ENCODE measurements at places on chromosomes 6 and 20.
A peak's percentile ranks its signal among the peaks of the same experiment; 100 is the strongest.

- DNase-seq = no peak
These were observed 122.8 kb upstream of the B3GAT2 start for GRCh38 chr6:71079677-71080076.

- DNase-seq = no peak
These were observed 890.3 kb downstream of the C6orf118 start for GRCh38 chr6:164419099-164419498.

DNA sequence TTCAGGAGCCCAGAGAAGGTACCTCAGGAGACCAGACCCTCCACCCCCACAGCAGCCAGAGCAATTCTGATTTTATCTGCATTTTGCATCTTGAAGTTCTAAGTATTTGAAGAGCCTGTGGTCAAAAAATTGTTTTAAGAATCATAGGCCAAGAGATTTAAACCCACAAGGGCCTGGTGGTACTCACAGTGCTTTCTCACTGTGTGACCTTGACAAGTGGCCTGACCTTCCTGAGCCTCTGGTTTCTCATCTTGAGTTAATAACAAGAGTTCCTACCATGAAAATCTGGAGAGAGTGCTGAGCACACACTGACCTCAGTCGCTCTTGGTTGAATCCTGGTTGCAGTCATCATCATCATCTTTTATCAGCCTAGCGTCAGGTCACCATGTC, 45.4 kb upstream of the ID1 start:
- no peak for DNase-seq

DNA sequence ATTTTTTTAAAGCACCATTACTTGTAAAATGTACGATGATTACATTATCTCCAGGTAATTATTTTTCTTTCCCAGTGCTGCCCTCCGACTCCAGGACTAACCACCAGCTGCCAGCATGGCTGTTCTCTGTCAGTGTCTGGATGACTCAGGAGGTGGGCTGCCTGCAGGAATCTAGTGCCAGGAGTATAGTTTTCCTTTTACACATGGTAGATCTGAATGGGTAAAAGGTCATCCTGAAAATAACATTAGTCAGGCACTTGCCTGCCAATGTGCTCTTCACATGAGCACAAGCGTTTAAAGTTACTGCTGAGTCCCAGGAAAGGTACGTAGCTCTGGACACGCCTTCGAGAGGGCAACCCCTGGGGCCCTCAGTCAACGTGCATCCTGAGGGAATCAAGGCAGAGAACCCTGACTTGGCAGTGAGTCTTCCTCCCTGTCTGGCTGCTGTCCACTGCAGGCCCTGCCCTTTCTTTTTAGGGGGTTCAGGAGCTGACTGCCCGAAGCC, 2.4 kb downstream of the DYNLT1 start:
- DNase-seq = peak; percentile 17

GRCh38 chr6:22878324-22878701, 308.9 kb downstream of the HDGFL1 start:
- DNase-seq = no peak

DNA sequence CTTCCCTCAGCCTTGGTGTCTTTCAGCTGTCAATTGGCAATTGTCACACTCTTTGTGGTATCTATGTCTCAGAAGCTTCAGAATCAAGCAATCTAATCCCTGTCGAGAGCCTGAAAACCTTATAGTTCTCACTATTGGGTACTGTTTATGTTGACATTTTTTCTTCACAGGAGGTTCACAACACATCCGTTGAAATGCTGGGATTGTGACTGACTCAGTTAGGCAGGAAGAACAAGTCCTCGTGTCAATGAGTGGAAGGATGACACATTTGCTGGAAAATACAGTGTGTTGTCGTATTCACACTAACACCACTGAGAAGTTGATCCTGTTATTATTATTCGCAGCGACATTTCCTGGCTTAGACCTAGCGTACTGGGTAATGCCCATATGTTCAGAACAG, 163.9 kb upstream of the CITED2 start:
- DNase-seq = no peak

GRCh38 chr6:37704923-37705238, 7.2 kb upstream of the MDGA1 start:
- DNase-seq = no peak

- no peak for DNase-seq
These were observed 809.5 kb upstream of the FLRT3 start for GRCh38 chr20:15146948-15147347.

- no peak for DNase-seq
These were observed 571 bp upstream of the EEF1A2 start for GRCh38 chr20:63499338-63499969.

DNA sequence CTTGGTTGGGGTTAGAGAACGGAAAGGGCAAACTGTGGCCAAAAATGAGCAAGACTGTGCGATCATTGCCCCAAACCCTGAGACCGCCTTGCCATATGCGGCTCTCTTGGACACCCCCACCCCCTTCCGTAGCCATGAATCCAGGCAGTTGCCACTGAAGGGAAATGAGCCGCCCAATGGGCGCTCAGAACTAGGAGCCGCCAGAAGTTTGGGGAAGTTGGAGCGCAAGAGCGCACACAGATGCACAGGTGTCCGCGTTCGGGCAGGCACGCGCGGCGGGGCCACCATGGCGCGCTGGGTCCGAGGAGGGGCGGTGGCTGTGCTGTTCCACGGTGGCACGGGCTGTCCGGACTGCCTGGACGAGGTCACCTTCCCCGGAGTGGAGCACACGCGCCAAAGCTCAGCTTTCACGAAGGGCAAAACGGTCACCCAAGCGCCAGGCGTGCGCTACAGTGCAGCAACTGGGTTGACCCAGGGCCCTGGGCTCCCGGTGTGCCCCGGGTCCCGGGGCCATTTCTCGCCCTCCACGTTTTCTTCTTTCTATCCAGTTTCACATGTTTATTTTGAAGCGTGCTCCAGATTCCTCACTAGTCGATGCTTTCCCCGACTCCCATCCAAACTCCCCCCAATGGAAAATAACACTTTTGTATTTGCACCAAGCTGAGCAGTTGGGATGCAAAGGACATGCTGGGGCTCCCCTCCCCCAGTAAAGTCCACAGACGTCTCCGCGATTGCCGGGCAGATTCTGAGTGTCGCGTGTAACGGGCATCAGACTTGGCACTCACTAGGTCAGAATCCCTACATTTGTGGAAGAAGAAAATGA, 906 bp upstream of the PDE10A start:
- no peak for DNase-seq

- no peak for DNase-seq
These were observed 470.7 kb downstream of the HTR1B start for GRCh38 chr6:76992553-76992952.

GRCh38 chr6:138307816-138308730, 69.6 kb upstream of the SMIM28 start:
- DNase-seq = no peak

GRCh38 chr6:21360336-21360735, 233.2 kb upstream of the SOX4 start:
- no peak for DNase-seq

- no peak for DNase-seq
These were observed 90.4 kb upstream of the TMEM30A start for GRCh38 chr6:75374961-75375400.

DNA sequence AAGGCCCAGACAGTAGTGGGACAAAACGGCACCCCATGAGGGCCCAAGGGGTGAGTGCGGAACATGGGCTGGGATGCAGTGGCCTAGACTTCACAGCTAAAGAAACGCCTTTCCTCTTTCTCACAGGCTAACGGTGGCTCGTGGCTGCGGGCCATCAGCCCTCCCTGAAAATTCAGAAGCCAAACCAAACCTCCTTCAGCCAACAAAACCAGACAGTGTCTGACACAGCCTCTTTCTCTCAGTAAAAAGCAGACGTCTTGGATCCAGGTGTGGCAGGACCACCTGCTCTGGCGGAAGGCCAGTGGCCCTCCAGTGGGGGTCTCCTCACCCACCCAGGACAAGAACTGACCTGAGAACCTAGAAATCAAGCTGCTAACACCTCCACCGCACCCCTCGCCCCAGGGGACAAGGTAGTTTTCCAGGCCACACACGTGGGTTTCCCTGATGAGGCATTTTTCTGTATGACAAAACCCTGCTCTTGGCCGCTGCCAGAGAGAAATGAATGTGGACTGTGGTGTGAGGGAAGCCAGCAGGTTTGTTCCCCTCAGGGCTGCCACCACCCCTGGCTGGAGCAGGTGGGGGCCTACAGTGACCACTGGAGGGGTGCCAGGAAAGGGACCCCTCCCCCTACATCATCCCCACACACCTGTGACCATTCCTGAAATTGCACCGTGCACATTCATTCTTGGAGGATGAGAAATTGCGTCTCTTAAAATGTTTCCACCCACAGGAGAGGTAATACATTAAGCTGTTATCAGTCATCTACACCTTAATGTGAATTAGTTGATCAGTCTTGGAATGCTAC, 76.8 kb upstream of the PIM1 start:
- no peak for DNase-seq

DNA sequence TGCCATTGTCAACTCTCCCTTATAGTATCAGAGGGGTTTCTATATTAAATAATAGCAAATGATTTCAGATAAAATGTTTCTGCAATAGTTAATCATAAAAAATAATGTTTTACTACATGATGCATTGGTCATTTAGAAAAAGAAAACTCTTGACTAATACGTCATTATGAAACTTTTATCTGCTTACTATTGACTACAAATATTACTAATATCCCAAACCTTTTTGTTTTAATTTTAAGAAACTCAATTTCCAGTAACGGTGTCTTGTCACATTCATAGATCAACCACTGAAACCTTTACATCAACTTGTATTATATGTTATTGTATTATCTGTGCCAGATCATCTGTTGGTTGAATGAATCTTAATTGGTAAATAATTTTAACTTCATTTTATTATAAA, 482.9 kb upstream of the SLC35B3 start:
- no peak for DNase-seq

DNA sequence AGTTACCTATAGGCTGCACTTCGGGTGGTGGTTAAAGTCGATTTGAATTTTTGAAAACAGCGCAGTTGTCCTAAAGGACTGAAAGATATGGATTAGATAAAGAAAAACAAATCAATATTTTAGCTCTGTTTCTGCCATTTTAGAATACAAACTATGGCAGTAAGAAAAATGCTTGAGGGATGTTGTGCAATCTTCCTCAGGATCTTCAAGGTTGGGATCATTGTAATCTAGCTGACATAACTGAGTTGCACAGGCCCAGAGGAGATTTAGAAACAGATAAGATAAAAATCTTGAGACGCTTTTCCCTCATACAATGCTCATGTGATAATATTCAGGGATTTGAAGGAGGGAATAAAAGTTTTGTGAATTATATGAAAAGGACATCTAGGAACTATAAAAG, 926 bp downstream of the PEX3 start:
- no peak for DNase-seq

DNA sequence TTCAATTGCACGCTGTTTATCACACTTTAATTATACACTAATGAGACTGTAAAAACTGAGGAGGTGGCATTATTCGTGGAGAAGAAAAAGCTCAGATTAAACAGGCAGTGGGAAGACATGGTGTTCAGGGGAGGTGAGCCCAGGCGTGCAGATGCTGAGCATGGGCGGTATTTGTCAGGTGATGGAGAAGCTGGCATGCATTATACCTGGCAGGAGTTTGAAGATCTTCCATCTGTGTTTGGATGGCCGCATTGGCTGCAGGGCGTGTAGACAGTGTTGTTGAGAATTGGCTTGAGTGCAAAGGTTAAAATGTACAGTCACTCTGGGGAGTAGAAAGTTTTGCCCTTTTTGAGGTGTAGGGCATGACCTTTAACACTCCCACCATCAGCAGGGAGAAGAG, 213.8 kb downstream of the ERMARD start:
- no peak for DNase-seq

Measured in liver (tissue), 10 donors.